ENCODE measurements at places on chromosomes 11 and 22. TPM values are rescaled to one million over a fixed set of nuclear protein-coding genes. Genes with fewer than 3 reads are reported as not detected.

Gene KDM4E
- total RNA-seq = not detected

Gene LRRC75B
- 10.8 TPM for total RNA-seq

Gene CFAP300
- 2.3 TPM for total RNA-seq

Gene ACRV1
- not detected for total RNA-seq

Gene VSIG2
- total RNA-seq = 40.1 TPM

Gene LINC01488
- total RNA-seq = not detected

GRCh38 chr11:44842220-44842619 is 108.5 kb downstream of the TP53I11 start:
- H3K36me3 ChIP-seq = no peaks in the 10 kb centered on the region
- no peak overlapping the region for H3K27ac ChIP-seq
- DNase-seq = no peak
- no peaks in the 10 kb centered on the region for H3K4me1 ChIP-seq
- no peak overlapping the region for H3K4me3 ChIP-seq

DNA sequence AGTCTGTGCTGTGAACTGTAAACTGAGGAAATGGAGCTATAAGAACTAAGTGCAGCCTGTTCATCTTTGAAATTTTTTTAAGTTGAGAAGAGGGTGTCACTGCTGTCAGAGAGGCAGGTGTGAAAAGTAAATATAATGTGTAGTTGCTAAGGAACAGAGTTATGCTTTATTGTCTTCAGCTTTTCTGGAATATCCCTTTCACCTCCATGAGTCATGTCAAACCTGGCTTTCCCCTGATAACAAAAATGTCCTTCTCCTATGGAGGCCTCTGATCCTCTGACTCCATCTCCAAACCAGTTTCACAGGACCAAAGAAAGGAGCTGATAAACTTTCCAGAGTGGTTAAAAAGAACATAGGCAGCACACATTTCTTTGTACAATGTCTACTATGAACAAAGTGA is 12.8 kb upstream of the MUC15 start:
- H3K36me3 ChIP-seq = no peaks in the 10 kb centered on the region
- no peak overlapping the region for H3K4me3 ChIP-seq
- no peak for DNase-seq
- H3K4me1 ChIP-seq = no peaks in the 10 kb centered on the region

GRCh38 chr22:50363166-50363802 is 20.2 kb downstream of the PPP6R2 start:
- no peak overlapping the region for H3K27ac ChIP-seq
- no peak for DNase-seq
- H3K4me3 ChIP-seq = no peak overlapping the region
- H3K4me1 ChIP-seq = peaks cover 10% of the 10 kb centered on the region
- peaks cover 18% of the 10 kb centered on the region for H3K36me3 ChIP-seq
- no peaks in the 10 kb centered on the region for H3K27me3 ChIP-seq

GRCh38 chr22:17777005-17777716 is 2.9 kb upstream of the BID start:
- peak overlapping the region; percentile 83 for H3K27ac ChIP-seq
- peak; percentile 79 for DNase-seq
- H3K4me3 ChIP-seq = peak overlapping the region; percentile 43

DNA sequence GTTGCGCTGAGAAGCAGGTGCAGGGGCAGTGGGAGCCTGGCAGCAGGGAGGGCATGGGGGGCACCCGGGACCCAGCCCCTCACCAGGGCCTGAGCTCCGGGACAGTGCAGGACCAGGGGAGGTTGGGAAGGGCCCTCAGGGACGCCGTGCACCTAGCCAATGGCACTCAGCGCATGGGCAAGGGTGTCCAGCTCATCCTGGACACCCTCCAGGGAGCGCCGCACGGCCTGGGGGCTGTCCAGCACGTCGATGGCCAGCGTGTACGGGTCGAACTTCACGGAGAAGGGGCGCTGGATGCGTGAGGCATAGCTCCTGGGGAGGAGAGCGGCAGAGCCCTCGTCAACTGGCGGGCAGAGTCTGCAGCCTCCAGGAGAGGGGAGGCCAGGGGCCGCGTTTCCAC is 3.1 kb upstream of the INS start:
- H3K27ac ChIP-seq = no peak overlapping the region
- no peak for DNase-seq

DNA sequence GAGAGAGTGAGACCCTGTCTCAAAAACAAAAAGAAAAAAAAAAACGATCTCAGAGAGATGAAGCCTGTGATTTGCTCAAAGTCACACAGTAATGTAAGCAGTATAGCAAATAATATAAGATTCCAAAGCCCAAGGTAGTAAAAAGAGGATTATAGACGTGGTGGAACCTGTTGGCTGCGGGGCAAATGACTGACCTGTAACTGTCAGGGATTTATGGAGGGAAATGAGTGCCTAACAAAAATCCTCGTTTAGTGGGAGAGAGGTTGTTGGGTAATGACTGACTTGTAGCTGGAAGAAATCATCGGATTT is 723 bp upstream of the CLP1 start:
- no peaks in the 10 kb centered on the region for H3K27me3 ChIP-seq
- peak overlapping the region; percentile 75 for H3K4me3 ChIP-seq
- peak overlapping the region; percentile 85 for H3K27ac ChIP-seq
- H3K4me1 ChIP-seq = peaks cover 12% of the 10 kb centered on the region
- H3K36me3 ChIP-seq = peaks cover 29% of the 10 kb centered on the region
- DNase-seq = no peak

DNA sequence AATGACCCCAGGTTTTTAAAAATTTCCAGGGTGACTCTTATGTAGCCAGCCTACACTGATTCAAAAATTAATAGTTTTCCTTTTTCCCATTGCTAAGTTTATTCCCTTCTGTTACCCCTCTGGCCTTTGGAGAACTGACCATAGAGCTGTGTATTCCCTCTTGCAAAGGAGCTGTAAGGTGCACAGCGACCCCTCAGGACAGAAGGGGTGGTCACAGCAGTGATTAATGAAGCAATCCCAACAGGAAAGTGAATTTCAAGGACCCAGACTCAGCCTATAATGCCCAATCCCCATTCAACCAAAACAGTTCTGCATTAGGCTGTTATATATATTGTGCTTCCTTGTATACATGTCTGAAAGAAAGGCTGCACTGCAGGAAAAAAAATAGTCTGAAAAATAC is 147.1 kb downstream of the WT1 start:
- DNase-seq = no peak
- no peaks in the 10 kb centered on the region for H3K36me3 ChIP-seq
- H3K27me3 ChIP-seq = no peaks in the 10 kb centered on the region
- no peak overlapping the region for H3K27ac ChIP-seq

DNA sequence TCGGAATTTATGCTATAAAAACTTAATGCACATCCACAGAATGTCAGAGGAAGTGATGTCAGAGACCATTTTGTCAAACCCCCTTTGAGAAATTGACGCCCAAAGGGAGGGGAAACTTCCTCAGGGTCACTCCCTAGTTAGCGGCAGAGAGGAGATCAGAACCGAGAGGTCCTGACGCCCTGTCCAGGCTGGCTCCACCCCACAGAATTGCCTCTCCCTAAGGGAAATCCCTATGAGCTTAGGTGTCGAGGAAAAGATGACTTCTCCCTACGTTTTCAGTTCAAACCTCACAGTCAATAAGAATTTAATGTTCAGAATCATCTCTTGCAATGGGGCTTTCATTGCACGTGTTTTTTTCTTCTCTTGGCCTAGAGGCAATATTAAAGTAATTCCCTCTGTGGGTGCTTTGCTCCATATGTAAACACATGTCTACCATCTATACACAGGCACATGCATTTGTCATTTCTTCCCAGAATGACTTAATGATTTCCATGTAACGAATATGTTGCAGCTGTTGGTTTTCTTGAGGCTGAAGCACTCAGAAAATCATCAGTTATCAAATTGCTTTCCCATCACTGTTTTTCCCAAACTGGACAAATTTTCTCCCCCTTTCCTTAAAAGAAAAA is 148.7 kb upstream of the TIMP3 start:
- no peak overlapping the region for H3K4me3 ChIP-seq
- H3K27ac ChIP-seq = no peak overlapping the region
- no peaks in the 10 kb centered on the region for H3K4me1 ChIP-seq
- no peaks in the 10 kb centered on the region for H3K36me3 ChIP-seq
- no peak for DNase-seq

DNA sequence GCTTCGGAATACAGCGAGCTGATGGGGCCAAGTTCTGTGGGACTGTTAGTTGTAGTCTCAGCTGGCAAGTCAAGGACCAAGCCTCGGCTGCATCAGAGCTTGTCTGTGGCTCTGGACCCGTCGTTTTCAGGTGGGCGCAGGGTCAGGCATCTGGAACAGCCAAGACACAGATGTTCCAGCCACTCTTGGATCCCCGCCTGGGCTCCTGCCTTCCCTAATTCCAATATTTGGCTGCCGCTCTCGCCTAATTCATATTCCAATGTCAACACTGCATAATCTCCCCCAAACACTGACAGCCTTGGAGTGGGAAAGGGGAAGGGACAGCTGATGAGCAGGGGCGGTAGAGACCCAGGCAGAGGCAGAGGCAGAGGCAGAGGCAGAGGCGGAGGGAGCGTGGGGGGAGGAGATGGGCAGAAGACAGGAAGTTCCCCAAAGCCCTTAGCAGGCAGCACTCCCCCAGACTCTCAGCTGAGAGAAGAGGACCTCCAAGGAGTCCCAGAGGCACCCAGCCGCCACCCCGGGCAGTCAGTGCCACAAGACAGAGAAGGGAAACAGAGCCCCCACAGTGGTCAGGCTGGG is 49.6 kb upstream of the SLC35C1 start:
- H3K27ac ChIP-seq = no peak overlapping the region
- H3K4me3 ChIP-seq = no peak overlapping the region
- no peaks in the 10 kb centered on the region for H3K4me1 ChIP-seq
- no peaks in the 10 kb centered on the region for H3K36me3 ChIP-seq
- no peak for DNase-seq

DNA sequence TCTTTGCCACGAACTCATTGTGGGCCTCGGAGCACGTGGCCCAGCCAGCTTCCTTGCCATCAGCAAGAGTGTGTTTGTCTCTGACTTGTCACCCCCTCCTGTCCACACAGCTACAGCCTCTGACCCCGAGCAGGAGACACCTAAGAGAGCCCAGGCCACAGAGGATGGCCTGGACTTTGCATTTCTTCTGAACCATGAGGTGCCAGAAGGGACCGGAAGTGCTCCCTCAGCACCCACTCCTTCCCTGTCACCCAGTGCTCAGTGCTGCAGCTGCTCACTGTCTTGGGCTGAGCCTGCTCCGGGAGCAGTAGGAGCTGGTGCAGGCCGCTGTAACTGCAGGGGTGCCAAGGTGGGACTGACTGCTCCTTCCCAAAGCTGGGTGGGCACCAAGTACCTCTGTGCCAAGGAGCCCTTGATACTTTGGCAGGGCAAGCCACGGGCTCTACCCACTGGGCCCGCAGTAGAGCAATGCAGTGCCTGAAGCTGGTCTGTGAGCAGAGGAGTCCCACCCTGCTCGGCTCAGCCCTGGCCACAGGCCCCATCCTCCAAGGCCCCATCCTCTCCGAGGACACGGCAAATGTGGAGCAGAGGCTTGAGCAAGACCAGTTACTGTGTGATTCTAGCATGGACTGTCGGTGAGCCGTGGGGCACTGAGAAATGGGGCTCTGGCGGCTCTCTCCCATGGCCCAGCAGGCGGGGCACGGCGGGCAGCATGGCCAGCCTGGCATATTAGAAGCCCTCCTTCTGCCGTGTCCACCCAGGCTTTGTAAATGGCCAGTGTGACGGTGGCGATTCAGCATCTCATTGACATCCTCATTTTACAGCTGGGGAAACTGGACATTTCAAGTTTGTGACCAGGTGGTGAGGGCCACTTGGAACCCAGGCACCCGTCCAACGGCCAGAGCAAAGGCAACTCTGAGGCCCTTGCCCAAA is 6.3 kb downstream of the GRK2 start:
- peaks cover 15% of the 10 kb centered on the region for H3K36me3 ChIP-seq
- peaks cover 97% of the 10 kb centered on the region for H3K4me1 ChIP-seq
- H3K4me3 ChIP-seq = no peak overlapping the region
- H3K27me3 ChIP-seq = no peaks in the 10 kb centered on the region
- peak overlapping the region; percentile 93 for H3K27ac ChIP-seq

DNA sequence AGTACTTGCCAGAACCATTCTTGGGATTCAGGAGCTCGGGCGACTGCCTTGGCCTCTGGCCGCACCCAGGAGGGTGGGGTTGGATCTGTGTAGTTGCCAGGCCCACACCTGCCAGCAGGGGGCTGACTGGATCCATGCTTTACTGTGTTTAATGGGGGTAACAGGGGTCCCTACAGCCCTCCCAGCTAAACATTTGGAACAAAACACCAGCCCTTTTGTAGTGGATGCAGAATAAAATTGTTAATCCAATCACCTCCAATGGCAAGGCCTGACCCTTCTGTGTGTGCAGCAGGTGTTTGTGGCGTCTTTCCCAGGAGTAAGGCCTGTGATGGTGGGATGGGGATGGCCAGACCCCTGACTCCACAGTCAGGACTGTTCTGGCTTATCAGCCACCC is 22.5 kb downstream of the SUN2 start:
- peak; percentile 71 for DNase-seq
- peaks cover 14% of the 10 kb centered on the region for H3K4me1 ChIP-seq
- H3K27me3 ChIP-seq = no peaks in the 10 kb centered on the region
- H3K36me3 ChIP-seq = peaks cover 70% of the 10 kb centered on the region
- H3K27ac ChIP-seq = no peak overlapping the region

DNA sequence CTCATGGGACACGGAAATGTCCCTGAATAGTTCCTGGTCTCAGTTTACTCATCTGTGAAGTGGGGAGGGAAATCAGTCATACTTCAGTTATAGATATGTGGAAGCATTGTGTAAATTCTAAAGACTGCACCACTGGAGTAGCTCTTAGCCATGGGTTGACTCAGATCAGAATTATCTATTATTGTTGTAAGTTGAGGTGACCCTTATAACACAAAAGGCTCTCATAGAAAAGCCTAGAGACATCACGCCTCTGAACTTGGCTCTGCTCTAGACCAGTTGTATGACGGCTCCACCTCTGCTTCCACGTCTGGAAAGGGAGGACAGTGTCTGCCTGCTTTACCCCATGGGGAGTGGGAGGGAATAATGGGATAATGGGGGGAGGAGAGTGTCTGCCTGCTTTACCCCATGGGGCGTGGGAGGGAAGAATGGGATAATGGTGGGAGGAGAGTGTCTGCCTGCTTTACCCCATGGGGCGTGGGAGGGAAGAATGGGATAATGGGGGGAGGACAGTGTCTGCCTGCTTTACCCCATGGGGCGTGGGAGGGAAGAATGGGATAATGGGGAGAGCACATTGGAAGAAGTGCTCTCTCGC is 98.2 kb downstream of the AMOTL1 start:
- no peak overlapping the region for H3K4me3 ChIP-seq
- no peaks in the 10 kb centered on the region for H3K4me1 ChIP-seq
- no peak overlapping the region for H3K27ac ChIP-seq
- H3K36me3 ChIP-seq = peaks cover 88% of the 10 kb centered on the region
- DNase-seq = no peak

DNA sequence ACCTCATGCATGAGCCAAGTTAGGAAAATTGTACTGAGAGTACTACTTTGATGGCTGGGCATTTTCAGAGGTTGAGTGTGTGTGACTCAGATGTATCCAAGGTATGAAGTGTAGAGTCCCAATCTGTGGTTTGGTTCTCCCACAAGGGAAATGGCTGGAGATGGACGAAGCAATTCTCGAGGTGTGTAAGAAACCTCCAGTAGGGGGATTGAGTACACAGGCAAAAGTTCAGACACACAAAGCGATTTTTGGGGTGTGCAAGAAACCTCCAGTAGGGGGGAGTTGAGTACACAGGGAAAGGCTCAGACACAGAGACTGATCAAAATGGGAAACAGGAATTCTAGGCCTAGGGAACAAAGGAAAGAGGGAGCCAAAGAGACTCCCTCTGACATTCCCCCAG is 1536.3 kb downstream of the FAM181B start:
- H3K4me3 ChIP-seq = no peak overlapping the region
- H3K4me1 ChIP-seq = no peaks in the 10 kb centered on the region
- no peak for DNase-seq
- H3K27ac ChIP-seq = no peak overlapping the region
- no peaks in the 10 kb centered on the region for H3K36me3 ChIP-seq
- no peaks in the 10 kb centered on the region for H3K27me3 ChIP-seq

All from upper lobe of right lung (tissue), 1 donor.